ENCODE measurements at places on chromosomes 5 and 9.

GRCh38 chr5:142287973-142288313, 36.9 kb downstream of the SPRY4 start:
- DNase-seq: no peak

GRCh38 chr9:34982361-34982760, 7.2 kb upstream of the DNAJB5 start:
- no peak for DNase-seq

DNA sequence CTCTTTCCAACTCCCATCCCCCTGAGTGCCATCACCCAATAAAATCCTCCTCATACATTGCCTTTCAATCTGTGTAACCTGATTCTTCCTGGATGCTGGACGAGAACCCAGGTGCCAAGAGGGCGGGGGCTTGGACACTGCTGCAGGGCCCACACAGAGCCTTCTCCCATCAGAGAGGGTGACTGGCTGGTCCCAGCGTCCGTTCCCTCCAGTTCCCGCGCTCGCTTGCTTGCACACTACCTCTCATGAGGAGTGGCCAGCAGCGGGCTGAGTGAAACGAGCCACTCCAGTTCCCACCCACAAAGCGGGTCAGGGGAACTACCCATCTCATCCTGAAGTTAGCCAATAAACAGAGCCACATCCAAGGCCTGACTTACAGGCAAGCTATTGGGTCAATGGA, 602.6 kb upstream of the ADAMTS16 start:
- DNase-seq: no peak

DNA sequence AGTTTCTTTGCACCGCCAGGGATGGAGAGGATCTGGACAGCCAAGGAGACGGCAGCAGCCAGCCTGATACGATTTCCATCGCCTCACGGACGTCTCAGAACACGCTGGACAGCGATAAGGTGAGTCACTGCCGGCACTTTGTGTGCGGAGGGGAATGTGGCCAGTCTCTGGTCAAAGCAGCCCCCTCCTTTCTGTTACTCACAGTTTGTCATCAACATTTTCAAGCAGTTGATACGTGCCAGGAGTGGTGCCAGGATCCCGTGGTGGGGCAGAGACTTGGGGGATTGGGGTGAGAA, 175.1 kb upstream of the OTULINL start:
- no peak for DNase-seq

GRCh38 chr5:55160493-55161209, 680 bp downstream of the GPX8 start:
- DNase-seq: no peak

DNA sequence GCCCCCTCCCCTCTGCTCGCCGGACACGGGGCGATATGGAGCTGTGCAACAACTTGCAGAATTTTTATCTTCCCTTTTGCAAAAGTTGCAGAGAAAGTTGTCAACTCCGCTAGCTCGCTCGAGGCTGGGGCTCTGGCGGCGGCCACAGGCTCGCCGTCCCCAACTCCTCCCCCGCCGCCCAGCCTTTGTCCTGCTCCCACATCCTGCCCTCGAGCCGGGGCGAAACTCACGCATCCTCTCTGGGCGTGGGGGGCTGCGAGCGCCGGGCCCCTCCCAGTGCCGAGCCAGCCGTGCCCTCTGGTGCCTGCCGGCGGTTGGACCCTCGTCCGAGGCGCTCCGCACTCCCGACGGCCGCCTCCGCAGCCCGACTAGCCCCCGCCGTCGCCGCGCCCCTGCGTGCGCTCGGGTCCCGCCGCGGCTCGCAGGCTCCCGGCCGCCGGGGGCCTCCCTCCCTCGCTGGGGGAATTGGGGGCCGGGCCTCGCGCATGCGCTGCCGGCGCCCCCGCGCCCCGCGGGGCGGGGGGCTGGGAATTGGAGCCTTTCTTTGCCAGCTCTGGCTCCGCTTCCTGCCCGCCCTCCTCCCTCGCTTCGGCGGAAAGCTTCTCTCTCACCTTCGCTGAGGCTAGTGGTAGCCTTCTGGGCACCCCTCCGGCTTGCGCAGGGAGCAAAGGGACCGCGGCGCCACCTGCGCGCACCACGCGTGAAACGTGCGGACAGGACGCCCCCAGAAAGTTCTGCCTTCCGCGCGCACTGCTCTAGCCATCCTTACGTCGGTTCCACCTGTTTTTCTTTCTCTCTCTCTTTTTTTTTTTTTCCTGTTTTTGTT, at the start of gene CCNJL:
Gene CCNJL (minus strand): TSS at position 431 of the 826 bp plus-strand sequence. CDS start 641 bp downstream, outside the sequence.
- DNase-seq: no peak

DNA sequence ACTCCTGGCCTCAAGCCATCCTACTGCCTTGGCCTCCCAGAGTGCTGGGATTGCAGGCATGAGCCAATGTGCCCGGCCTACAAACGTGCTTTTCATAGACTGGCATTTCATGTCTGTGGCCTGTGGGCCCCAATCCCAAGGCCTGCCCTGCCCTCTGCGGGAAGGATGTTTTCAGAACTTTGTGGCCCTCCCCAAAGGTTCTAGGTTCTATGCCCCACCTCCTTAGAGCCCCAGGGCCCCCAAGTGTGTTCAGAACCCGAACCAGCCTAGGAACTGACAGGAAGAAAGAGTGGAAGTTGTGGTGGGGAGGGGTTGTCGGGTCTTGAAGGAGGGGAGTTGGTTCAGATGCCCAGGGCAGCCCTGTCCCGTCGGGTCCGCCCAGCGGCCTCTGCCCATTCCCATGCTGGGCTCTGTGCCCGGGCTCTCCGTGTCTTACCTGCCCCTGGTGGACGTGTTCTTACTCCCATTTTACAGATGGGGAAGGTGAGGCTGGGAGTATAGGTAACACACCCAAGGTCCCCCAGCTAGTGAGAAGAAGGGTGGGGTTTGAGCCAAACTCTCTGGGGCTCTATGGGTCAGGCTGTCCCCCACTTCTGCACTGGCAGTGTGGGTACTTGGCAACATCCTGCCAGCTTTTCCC, 175.8 kb upstream of the IER5L start:
- no peak for DNase-seq

DNA sequence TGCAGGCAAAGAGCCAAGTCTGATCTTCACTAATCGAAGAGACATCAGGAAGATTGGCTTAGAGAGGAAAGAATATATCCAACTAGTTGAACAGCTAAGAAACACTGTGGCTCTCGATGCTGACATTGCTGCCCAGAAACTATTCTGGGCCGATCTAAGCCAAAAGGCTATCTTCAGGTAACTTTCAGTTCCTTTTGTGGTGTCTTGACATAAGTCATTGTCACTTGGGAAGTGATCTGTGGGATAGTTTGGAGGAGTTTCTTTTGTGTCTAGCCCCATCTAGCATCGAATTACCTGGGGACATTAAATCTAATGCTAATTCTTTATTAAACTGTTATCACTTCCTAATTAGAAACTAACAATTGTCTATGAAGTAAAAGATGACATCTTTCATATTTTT, 24.0 kb downstream of the VLDLR start:
- no peak for DNase-seq

- DNase-seq: no peak
These were observed 125.7 kb downstream of the COL23A1 start for GRCh38 chr5:178464431-178465048.

DNA sequence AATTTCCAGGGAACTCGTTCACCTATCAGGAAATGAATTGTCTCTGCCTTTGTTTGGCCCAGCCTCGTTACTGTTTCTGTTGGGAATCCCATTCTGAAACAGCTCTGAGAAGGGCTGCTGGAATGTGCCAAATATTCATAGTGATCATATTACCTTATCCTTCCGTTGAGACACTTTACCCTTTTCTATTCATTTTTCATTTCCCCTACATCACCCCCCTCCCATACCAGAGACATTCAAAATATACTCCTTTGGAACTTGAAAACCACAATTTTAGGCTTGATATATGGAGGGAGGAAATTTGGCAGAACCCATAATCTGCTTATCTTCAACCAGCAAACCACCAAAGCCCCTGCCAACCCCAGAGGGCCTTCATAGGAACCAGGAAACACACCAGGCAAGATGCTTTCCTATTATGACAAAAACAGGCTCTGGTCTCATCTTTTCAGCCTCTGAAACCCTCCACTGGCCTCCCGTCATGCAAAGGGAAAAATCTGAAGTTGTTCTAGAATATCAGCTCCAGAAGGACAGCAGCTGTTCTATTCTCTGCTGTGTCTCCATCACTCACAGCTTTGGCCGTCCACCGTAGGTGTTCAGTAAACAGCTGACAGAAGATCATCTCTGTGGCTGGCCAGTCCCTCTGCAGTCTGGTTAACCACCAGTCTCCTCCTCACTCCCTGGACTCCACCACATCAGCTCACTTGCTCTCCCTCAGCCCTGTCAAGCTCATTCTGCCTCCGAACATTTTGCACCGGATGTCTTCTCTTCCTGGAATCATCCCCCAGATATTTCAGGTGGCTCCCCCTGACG, 217.2 kb upstream of the WWC1 start:
- no peak for DNase-seq

GRCh38 chr5:142654578-142655058, 31.3 kb downstream of the FGF1 start:
- no peak for DNase-seq

- DNase-seq: no peak
These were observed 135.9 kb upstream of the MAN2A1 start for GRCh38 chr5:109553846-109554245.

- no peak for DNase-seq
These were observed 87.2 kb downstream of the KCNIP1 start for GRCh38 chr5:170591054-170591453.

GRCh38 chr5:91257301-91257700, 125.8 kb downstream of the ARRDC3 start:
- no peak for DNase-seq

GRCh38 chr5:81302596-81302995, 1.2 kb downstream of the ZCCHC9 start:
- DNase-seq: no peak

GRCh38 chr5:2193142-2193541, 310.4 kb upstream of the IRX4 start:
- no peak for DNase-seq

GRCh38 chr9:19114680-19115270, 12.1 kb upstream of the HAUS6 start:
- DNase-seq: no peak

DNA sequence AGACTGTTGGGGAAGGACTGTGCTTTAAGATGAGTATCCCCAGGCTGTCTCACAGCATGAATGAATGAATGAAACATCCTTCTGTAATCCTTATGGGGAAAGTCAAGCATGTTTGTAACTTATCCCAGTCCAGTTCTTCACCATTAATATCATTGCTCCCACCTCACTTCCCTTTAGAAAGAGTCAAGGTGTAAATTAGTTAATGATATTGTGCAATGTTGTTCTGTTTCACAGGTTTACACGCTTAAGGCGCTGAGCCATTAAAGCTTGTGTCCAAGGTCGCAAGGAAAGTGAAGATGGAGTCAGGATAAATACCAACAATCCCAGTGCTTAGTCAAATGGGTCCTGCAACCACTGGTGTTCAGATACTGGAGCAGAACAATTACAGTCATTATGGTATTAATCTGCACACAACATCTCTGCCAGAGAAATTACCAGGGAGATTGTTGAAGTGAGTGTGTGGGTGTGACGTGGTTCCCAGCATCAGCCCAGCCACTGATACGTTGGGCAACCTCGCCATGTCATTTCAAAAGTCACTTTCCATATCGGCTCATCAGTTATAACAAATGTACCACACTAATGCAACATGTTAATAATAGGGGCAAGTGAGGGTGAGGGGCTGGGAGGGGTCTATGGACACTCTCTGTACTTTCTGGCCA, 1.5 kb upstream of the MYO10 start:
- no peak for DNase-seq

- no peak for DNase-seq
These were observed 68.2 kb upstream of the NR4A3 start for GRCh38 chr9:99753436-99753835.

DNA sequence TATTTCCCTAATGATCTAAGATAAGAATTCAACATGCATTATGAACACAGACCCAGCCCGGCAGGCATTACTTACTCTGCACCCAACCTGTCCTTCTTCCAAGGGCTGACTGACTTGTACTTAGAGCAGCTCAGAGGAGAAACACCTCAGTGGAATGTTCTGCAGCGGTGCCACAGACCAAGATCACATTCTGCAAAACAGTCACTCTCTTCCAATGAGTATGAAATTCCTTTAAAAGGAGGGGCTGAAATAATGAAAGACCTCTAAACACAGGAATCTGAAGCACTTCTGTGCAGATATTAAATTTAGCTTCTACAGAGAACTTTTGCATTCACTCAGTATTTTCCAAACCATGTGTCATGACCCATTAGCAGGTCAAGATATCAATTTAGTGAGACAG, 172.9 kb downstream of the ZDHHC21 start:
- no peak for DNase-seq

- DNase-seq: peak; percentile 72
These were observed 22.6 kb upstream of the RAPGEF1 start for GRCh38 chr9:131762356-131762932.

DNA sequence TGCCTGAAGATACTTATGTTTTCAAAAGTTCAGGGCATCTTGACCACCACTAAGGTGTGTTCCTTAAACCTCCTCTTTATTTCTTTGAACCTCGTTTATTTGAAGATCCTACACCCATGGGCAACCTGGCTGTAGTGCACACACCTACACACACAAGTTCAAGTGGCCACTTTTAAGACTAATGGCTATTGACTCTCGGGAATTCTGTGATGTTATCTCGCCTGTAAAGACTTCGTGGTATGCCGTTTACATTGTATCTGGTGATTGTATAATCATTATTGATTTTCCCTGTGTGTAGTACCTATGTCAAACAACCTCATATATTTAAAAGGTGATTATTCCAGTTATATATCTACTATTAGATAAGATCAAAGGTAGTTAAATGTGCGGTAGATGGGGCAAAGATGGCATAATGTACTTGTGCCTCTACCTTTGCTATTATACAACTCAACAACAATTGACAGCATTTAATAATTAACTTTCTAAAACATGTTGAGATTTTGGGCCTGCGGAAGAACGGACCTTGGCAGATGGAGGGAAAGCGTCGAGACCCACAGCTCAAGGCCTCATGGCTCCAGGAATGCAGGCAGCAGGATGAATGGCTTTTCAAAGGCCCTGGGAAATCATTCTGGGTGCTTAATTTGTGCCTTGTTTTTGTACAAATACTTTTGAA, 51.4 kb upstream of the IRX2 start:
- no peak for DNase-seq

DNA sequence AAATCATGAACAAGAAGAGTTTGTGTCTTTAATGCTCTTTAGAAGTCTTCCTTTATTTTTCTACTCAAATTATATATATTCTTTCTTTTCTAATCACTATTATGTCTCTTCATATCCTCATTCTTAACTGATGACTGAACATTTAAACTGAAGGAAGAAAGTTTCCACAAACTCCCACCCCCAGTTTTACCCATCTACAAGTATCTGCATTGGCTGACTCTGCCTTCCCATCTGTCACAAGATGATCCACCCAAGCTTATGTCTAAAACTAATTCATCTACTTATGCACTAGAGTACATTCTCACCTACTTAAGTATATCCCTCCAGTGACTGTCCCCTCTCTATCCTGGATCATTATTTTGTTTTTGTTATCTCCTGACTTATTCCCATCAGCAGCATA, 344.5 kb downstream of the PRR16 start:
- DNase-seq: no peak

- no peak for DNase-seq
These were observed 212.3 kb upstream of the MPDZ start for GRCh38 chr9:13491493-13492424.

GRCh38 chr5:1471997-1472963, 27.0 kb upstream of the SLC6A3 start:
- DNase-seq: no peak

Measured in omental fat pad (tissue), 4 donors.